ENCODE measurements at places on chromosomes 7 and 10.

GRCh38 chr7:135712796-135713195 lies 15.2 kb downstream of the SLC13A4 start:
- no peak for DNase-seq

- no peak for DNase-seq
Observed at GRCh38 chr7:44565795-44566559, 7.7 kb downstream of the DDX56 start.

DNA sequence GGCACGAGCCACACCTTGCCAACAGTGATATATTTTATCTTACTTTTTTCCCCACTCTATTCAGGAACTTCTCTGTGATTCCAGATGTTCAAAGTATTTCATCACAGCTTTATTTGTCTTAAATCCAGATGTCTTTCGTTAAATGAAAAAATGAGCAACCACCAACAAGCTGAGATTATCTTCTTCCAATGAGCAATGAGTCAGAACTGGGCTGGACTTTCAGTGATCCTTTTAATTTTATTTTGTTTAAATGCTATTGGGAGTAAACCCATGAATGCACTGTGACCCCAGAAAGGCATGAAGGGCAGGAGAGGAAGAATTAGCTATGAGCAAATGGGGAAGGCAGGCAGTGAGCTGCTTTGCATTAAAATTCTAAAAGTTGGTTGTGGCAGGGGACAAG lies 77.6 kb upstream of the IMMP2L start:
- DNase-seq: no peak

DNA sequence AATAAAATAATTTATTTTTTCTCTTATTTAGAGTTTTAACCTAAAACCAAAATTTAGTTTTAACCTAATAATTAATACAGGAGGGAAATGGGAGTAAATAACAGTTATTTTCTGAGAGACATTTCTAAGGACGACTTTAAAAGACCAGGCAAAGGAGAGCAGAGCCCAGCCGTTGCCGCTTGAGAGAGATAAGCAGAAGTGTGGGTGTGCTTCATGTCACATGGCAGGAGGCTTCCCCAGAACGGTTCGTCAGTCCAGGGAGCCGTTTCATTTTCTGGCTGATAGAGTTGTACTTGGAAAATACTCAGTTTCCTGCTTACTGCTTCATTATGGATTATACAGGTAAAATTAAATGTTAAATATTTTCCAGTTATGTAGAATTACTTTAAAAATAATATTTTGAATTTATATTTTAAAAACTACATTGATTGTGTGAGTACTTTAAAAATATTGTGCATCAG lies 61.4 kb downstream of the ST7 start:
- no peak for DNase-seq

- DNase-seq: peak; percentile 16
Observed at GRCh38 chr10:76547352-76547972, 1090.1 kb downstream of the KCNMA1 start.
